Sigmoid colon (tissue), 7 donors: ENCODE measurements at places on chromosomes 2 and 18. TPM values are rescaled to one million over a fixed set of nuclear protein-coding genes. Genes with fewer than 3 reads are reported as not detected.

Gene C2orf92
- total RNA-seq = 6.3 TPM

Gene SERPINB2
- not detected for total RNA-seq

DNA sequence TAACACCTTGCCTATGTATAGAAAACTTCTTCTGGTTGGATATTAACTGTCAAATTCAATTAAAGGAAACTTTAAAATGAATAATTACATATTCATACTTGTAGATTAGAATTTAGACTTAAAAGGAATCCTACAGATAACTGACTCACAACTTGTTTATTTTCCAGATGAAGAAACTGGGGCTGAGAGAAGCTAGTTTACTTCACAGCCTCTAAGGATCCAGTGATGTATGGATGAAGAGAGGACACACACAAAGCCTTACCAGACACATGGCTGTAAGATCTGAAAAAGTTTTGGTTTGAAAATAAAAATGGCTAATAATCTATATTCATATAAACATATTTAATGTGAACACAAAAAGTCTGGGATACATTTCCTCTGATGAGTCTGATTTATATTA, 72.3 kb downstream of the PRELID3A start:
- DNase-seq = no peak

GRCh38 chr18:31983976-31984375, 34.6 kb upstream of the RNF125 start:
- DNase-seq = no peak

GRCh38 chr2:128313091-128313836, 5.4 kb downstream of the HS6ST1 start:
- peak; percentile 65 for DNase-seq

- no peak for DNase-seq
These were observed 17.6 kb downstream of the CDC42EP3 start for GRCh38 chr2:37653805-37654378.

DNA sequence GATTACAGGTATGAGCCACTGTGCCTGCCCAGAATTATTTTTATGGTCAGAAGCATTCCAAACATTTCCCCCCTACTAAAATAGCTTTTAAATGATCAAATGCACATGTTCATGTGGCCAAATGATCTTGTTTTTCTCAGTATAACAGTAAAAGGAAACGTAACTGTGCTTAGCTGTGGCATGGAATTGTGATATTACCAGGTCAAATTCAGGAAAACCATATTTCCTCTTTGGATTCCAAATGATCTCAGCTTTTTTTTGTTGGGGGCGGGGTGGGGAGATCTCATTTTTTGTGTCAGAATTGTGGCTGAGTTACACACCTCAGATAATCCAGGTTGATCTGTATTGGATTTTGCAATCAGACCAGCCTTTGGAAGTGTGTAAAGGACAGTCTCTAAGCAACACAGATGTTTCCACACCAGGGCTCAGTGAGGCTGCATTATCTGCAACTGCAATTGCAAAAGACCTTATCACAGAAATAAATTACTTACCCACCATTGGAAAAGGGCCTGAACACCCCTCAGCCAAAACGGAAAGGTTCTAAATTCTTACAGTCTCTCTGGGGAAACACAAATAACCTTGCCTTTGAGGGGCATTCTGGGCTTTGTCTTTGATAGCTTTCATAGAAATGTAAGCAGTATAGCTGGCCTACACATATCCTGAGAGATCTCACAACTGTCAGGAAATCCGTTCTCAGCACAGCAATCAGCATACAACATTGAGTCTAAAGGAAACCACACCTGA, 8.4 kb downstream of the CASP10 start:
- DNase-seq = no peak

- no peak for DNase-seq
These were observed 23.6 kb downstream of the OLA1 start for GRCh38 chr2:174224665-174225288.

DNA sequence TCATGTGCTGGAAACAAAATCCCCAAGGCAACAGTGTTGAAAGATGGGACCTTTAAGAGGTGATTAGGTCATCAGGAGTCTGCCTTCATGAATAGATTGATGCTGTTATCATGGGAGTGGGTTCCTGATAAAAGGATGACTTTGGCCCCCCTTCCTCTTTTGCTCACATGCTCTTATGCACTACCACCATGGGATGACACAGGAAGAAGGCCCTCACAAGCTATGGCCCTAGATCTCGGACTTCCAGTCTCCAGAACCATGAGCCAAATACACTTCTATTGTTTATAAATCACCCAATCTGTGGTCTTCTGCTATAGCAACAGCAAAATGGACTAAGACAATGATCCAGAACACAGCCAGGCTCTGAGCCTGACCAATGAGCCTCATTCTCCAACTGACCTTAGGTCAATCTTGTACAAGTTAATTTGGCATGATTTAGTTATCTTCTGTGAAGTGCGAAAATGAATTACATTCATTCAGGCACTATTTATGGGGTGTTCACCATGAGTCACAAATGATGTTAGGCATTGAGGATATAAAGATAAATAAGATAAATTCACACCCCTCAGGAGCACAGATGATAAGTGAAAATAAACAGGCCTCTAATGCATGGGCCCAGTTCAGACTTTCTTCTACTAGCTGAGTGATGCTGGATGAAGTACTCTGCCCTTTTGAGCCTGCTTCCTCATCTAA, 37.7 kb upstream of the NT5C1B start:
- no peak for DNase-seq

GRCh38 chr2:20065885-20066602, 14.6 kb upstream of the LAPTM4A start:
- peak; percentile 94 for DNase-seq

DNA sequence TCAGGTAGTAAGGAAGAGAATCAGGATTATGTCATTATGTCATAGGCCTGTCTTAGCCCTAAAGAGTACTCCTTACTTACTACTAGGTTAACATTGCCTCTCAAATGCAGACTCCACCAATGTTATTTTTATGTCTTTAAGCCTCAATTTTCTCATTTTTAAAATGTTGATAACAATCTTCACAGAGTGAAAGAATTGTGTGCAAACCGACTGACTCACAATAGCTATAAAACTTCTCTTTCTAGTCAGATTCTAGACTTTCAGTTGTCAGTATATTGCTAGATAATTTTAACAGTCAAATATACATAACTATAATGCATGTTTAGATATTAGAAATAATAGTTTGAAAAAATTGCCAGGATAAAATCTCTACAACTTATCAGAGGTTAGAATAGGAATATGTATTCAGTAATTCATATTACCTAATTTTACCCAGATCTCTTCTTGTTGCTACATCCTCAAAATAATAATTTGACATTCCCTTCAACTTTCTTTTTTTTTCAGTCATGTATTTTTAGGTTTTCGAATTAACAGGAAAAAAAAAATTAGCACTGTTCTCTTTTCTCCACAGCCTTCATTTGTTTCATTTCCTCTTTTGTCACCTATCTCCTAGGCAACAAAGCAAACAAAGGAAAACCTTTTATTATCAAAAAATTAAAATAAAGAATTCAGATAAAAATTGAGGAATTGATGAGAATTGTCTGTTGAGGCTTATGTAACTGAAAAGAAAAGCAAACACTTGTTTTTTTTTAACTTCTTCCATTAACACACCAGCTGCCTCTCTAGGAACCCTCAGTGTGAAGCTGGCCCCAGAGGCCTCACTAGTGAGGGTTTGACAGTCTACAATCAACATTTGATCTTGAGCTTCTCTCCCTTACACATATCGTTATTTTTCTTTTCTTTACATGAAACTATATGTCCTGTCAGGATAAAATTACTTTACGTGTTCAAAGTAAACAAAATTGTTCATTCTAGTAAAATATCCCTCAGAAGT, 279.0 kb downstream of the CALCRL start:
- no peak for DNase-seq

GRCh38 chr18:49910986-49911385, 97.7 kb upstream of the ACAA2 start:
- no peak for DNase-seq

DNA sequence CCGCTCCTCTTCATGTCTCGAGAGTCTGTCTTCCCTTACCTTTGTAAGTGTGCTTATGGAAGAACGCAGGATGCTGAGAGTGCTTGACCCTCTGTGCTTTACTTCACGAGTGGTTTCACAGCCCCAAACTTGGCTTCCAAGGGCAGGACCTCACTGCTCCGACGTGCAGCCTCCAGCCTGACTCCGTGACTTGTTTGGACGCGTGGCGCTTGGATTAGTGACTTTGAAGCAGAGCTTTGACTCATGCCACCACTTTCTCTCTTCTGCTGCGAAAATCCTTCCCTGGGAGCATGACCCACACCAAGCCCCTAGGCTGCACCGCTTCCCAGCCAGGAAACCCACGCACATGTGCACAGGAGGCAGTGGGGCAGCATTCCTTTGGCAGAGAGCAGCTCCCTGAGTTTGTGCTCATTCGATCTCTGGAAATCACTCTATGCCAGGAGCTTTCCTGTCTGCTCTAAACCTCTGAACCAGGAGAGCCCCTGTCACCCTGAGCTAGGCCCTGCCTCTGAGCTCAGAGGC, 207.8 kb upstream of the HS6ST1 start:
- peak; percentile 32 for DNase-seq

GRCh38 chr2:178202927-178203326, 8.6 kb downstream of the OSBPL6 start:
- DNase-seq = no peak

GRCh38 chr2:128794285-128794684, 475.6 kb upstream of the HS6ST1 start:
- DNase-seq = no peak

- DNase-seq = peak; percentile 77
These were observed 7.4 kb downstream of the DLX2 start for GRCh38 chr2:172095146-172095904.

GRCh38 chr2:187174582-187174981, 273.5 kb downstream of the CALCRL start:
- DNase-seq = no peak

GRCh38 chr2:171939743-171940071, 17.4 kb downstream of the HAT1 start:
- DNase-seq = no peak

DNA sequence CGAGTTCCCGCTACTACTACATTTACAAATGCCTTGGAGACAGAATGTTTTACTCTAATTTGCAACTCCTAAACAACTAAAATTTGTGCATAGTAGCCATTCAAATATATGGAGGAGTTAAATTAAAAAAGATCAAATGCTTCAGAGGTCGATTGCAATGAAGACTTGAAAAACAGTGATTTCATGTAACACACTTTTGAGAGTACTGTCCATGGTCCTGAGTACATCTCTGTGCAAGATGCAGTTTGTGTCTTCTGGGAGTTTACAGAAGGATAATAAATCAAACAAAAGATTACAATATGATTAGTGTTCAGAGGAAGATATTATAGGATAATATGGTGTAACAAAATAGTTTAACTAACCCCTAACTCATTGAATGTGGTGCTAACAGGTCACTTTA, 894.7 kb downstream of the TMEM182 start:
- DNase-seq = no peak

- no peak for DNase-seq
These were observed 58.7 kb downstream of the B3GNT2 start for GRCh38 chr2:62254424-62255266.

DNA sequence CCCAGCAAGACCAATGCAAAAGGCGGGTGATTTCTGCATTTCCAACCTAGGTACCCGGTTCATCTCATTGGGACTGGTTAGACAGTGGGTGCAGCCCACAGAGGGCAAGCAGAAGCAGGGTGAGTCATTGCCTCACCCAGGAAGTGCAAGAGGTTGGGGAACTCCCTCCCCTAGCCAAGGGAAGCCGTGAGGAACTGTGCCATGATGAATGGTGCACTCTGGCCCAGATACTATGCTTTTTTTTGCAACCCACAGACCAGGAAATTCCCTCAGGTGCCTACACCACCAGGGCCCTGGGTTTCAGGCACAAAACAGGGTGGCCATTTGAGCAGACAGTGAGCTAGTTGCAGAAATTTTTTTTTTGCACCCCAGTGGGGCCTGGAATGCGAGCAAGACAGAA, 662.6 kb upstream of the ACVR2A start:
- DNase-seq = no peak

DNA sequence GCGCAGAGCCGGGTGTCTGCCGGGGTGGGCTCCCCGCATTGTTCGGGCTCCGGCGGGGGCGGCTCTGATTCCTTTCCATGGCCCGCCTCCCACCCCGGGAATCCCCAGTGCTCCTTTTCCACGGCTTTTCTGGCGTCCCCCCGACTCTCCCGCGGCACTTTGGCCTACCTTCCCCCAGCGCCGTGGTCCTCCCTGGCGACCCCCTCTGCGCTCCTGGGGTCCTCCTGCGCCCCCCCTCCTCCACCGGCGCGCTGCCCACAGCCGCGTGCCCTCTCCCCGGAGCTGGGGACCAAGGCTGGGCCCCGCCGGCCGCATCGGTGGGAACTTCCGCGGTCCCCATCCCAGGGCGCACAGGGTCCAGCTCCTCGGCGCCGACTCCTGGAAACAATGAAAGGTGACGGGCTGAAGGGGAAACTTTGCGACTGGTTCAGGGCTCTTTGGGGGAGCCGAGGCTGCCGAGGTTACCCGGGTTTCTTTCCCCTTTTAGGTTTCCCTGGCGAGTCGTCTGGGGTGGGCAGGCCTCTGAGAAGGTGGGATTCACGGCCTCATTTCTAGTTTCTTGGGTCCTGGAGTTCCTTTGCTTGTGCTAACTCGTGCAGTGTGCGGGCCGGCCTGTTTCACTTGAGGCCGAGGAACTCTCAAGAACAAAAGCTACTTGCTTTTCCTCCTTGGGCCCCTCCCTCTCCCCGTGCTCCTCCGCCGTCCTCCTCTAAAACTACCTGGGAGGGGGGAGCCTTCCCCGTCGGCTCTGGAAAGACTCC, 2.2 kb downstream of the TGIF1 start:
- peak; percentile 83 for DNase-seq

DNA sequence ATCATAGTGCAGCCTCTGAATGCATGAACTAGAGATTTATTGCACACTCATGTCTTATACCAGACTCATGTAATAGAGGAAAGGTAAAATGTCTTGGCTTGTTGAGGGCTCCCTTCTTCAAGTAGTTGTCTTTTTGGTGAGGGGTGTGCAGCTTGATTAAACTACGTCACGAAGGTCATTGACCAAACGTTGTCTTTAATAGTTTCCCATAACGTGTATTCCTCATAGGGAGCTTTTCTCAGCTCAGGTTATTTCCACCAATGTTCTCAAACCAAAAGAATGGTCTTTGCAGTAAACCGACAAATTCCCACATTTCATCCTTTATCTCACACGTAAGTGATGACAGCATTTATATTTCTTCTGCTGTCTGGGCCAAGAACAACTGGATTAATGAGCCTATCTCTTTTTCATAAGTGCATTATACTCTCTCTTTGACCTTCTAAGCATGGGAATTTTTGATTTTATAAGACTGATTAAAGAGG, 547.7 kb upstream of the ZEB2 start:
- no peak for DNase-seq

- no peak for DNase-seq
These were observed 59.8 kb downstream of the MARCHF4 start for GRCh38 chr2:216312441-216312840.

DNA sequence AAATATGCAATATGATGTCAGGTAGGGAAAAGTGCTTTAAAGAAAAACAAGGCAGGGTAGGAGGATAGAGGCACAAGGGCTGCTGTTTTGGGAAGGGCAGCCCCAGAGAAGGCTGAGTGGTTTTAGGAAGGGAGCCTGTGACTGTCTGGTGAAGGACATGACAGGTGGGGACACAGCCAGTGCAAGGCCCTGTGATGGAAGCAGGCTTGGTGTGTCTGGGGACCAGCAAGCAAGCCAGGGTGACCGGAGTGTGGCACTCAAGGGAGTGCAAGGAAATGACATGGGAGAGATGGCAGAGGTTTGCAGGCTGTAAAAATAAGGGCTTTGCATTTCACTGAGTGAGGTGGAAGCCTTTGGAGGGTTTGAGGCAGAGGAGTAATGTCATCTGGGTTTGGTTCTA, 62.0 kb downstream of the LTBP1 start:
- DNase-seq = no peak

GRCh38 chr2:136433261-136433660, 315.3 kb upstream of the CXCR4 start:
- no peak for DNase-seq
